ENCODE measurements at places on chromosomes 6 and 20.
A peak's percentile ranks its signal among the peaks of the same experiment; 100 is the strongest.

GRCh38 chr20:7449269-7449668, 491.0 kb downstream of the HAO1 start:
- no peak for DNase-seq

DNA sequence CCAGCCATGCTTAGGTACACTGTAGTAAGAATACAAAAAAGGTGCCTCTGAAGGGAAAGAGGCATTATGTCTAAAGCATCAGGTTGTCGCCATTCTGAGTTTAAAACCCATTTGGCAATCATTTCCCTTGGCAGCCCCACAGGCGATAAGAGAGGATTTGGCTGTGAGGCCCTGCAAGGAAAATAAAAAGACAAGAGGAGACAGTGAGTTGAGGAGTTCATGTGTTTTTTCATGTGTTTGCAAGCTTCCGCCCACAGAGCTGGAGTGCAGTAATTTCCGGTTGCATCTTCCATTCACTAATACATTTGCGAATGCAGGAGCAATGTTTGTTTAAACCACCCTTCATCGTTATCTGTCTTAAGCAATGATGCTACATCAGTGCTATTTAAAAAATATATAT, 138.5 kb upstream of the SOX4 start:
- DNase-seq = no peak

GRCh38 chr6:45955597-45955996, 60.1 kb downstream of the CLIC5 start:
- DNase-seq = no peak

DNA sequence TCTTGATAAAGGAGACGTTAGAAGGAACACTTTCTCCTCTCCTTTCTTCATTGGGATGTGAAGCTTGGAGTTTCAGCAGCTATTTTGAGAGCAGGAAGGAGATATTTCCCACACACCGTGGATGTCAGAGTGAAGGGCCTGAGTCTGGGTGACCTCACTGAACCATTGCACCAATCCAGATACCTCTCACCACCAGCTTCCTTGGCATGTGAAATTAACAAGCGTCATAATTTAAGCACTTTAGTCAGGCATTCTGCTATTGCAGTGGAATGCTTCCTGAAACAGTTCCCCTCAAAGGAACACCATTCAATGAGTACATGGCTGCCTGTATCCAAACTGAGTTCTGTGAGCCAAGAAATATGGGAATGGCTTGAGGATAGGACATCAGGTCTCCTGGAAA, 83.7 kb downstream of the CHMP4B start:
- DNase-seq = no peak

DNA sequence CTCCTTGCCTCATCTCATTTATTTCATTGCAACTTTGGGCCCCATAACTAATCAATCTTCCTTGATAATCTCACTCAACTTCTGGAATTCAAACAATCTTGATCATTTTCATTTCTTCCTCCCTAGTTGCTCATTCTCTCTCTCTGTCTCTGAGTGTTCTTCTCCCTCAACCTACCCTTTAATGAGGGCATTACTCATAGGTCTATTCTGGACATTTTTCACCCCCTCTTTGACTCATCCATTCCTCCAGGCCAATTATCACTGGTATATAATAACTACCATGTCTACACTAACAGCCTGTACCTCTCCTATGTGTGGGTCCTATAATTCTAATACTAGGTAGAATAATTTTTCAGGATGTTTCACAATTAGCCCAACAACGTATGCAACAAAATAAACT, 78.8 kb downstream of the COL21A1 start:
- no peak for DNase-seq

GRCh38 chr6:30463651-30464618, 25.4 kb upstream of the HLA-E start:
- peak; percentile 75 for DNase-seq

- peak; percentile 63 for DNase-seq
Measured at GRCh38 chr6:37170273-37171200, 585 bp downstream of the PIM1 start.

GRCh38 chr6:111548368-111548767, 57.3 kb downstream of the TRAF3IP2 start:
- DNase-seq = no peak

DNA sequence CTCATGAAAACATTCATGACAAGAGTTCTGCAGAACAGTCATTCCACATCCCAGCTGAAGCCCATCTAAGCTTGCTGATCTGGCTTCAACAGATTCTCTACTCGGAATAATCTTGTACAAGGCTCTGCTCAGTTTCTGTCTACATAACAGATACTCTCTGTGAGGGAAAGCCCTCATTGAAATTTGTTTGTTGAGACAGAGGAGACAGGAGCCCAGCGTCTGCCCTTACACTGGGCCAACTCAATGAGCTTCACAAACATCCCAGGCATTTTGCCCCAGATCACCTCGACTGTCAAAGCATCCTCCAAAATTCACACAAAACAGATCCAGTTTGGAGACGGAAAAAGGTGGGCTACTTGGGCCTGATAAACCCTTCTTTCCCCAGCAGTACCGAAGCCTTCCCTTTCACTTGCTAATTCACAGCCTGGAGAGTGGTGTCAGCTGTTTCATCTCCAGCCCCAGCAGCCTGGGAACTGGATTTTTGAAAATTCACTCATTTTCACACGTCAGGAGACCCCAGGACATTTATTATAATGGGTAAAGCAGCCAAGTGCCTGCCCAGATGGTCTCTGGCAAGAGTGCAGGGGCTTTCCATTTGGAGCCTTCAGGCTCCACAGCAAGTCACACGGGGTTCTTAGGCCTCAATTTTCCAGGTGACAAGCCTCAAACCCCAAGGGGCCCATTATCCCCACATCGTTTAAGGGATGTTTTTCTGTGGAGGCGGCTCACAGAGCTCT, 7.3 kb downstream of the CCDC167 start:
- DNase-seq = no peak

- no peak for DNase-seq
Measured at GRCh38 chr20:57476084-57476526, 48.8 kb downstream of the CTCFL start.

DNA sequence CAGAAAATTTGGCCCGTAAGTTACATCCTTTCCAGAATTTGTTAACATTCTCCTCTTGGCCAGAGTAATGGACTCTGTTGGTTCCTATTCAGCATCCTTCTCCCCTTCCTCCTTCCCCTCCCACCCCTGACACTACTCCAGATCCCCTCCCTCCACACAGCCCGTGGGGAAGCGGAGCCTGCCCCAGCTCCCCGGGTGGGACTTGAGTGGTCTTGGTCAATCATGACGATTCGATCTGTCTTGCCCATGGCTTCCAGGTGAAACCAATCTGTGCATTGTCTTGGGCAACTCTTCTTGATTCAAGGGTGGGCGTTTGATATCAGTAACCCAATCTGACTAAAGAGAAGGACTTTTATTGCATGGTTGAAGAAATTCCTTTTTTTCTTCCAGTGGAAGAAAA, 143.9 kb downstream of the ANKRD60 start:
- no peak for DNase-seq

- DNase-seq = no peak
Measured at GRCh38 chr6:142851601-142852000, 93.4 kb downstream of the HIVEP2 start.

- DNase-seq = no peak
Measured at GRCh38 chr6:84017709-84018452, 15.7 kb upstream of the MRAP2 start.

GRCh38 chr20:64091770-64092169, 7.6 kb upstream of the LKAAEAR1 start:
- no peak for DNase-seq

- no peak for DNase-seq
Measured at GRCh38 chr6:160355001-160355400, 6.8 kb downstream of the SLC22A3 start.

DNA sequence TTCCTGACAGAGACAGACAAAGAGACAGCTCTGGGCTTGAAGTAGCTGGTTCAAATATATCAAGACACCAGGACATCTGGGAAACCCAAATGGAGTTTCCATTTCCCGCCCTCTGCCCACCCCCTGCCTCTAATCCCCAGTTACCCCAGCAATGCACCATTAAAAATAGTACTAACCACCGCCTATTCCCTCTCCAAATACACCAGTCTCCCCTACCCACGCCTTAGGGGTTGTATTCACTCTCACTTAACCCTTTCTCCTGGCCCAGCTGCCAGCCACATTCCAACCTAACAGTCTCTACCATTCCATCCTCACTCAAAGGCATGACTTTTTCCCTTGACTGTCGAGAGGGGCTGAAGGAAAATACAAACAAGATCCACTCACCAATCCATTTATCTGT, 22.4 kb downstream of the GABBR1 start:
- no peak for DNase-seq

- no peak for DNase-seq
Measured at GRCh38 chr20:40776466-40777457, 87.7 kb upstream of the MAFB start.

DNA sequence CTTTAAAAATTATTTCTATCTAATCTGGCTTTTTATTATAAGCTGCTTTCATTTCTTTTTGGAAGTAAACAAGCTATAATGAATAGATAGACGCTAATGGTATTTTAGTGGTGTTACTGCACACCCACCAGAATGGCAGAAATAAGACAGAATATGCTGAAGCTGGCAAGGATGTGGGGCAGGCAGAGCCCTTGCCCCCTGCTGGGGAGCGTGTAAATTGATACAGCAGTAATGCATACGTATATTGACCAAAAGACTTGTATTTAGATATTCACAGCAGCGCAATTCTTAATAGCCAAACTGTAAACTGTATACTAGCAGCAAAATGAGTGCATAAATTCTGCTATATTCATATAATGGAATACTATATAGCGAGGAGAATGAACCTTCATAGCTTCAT, 35.3 kb downstream of the TMEM181 start:
- DNase-seq = no peak

- no peak for DNase-seq
Measured at GRCh38 chr20:48679011-48679410, 148.8 kb downstream of the PREX1 start.

- no peak for DNase-seq
Measured at GRCh38 chr6:158328952-158329351, 16.7 kb downstream of the TULP4 start.

DNA sequence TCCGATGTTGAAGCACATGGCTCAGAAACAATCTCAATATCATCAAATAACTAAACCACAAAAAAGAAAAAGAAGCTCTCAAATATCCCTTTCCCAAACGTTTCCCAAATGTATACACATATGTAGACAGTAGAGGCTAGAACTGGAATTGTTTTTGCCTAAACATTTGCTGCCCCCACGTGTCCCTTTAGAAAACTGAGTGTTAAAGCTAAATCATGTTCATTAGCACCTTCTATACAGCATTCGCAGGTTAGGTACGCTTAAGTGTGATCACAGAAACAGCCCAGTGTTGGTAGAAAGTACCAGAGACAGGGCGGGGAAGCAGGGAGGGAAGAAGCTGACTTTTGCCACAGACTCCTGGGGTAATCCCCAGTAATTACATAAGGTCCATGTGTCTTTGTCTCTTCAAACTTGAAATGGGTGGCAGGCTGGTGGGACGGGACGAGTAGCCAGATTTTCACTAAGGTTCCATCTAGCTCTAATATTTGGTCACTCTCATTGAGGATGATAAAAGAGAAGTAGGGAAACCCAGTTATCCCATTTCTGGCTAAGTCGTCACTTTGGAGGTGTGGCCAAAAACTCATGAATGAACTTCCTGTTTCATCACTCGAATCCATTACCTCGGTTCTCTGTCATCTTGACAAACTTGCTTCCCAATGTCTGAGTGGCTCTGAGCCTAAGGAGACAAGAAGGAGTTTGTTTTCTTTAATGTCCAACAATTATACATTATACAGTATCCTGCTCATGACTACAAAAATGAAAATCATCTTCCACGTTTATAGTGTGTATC, 15.0 kb upstream of the TFAP2A start:
- DNase-seq = no peak

GRCh38 chr6:66970373-66970772, 1263.3 kb upstream of the EYS start:
- no peak for DNase-seq

GRCh38 chr6:10578723-10579122, 57.6 kb downstream of the GCNT2 start:
- no peak for DNase-seq

- no peak for DNase-seq
Measured at GRCh38 chr6:63816401-63816981, 180.9 kb downstream of the PHF3 start.

GRCh38 chr20:11716239-11716944, 201.3 kb upstream of the BTBD3 start:
- DNase-seq = no peak

DNA sequence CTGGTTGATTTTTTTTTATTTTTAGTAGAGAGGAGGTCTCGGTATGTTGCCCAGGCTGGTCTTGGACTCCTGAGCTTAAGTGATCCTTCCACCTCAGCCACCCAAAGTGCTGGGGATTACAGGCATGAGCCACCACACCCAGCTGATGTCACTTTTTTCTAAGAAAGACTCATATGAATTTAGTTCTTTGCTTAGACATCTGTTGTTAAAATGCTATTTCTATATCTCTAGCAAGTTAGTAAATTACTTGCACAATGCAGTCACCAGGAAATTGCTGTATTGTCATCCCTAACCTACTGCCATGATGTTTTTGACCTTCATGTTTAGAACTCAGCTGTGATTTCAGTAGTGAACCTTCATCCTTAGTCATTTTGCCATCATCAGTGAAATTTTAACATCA, 5.7 kb downstream of the KDM1B start:
- DNase-seq = no peak

DNA sequence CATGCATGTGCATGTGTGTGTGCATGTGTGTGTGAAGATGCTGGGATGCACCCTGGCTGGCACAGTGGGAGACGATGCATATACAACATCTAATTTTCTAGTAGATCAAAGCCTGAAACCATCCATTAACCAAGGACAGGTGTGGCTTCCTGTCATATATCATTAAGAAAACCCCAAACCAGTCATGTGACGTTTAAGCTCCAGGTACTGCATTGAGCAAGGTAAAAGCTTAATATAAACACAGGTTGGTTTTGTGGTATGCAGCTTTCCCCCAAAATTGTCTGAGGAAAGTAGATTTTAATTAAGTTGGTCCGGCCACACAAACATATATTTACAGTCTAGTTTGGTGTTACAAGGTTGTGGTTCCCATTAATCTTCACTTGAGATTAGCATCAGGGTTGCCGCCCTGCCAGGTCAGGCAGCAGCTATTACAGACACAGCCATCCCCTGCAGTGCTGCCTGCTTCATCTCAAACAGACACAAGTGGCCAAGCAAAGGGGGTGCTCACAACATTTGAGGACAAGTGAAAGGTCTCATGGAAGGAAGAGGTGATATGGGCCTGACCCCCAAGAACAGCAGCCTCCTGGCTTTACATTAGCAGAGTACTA, 48.6 kb upstream of the NAA20 start:
- DNase-seq = no peak

GRCh38 chr20:62782149-62782892, 14.0 kb upstream of the MRGBP start:
- no peak for DNase-seq

- DNase-seq = no peak
Measured at GRCh38 chr6:7201444-7201731, 93.6 kb downstream of the RREB1 start.

DNA sequence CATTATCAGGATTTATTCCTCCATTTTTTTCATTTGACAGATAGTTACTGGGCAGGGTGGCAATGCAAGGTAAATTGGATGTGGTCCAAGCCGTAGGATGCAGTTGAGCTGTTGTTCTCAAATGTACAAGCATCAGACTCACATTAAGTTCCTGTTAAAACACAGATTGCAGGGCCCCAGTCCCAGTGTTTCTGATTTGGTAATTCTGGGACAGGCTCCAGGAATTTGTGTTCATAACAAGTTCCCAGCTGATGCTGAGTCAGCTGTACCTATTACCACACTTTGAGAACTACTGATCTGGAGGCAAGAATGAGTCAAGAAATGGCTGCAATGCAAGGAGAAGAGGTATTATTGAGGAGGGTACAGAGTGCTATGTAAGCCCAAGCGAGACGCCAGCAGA, 11.7 kb downstream of the TMEM244 start:
- no peak for DNase-seq

- no peak for DNase-seq
Measured at GRCh38 chr6:14174226-14174625, 56.7 kb downstream of the CD83 start.
